ENCODE measurements at places on chromosomes 3 and 15.

- no peak for DNase-seq
Observed at GRCh38 chr15:37253877-37254276, 153.5 kb upstream of the MEIS2 start.

- DNase-seq: no peak
Observed at GRCh38 chr15:41957021-41957897, 15.1 kb downstream of the EHD4 start.

GRCh38 chr15:64443747-64444621 lies 16.4 kb upstream of the ZNF609 start:
- DNase-seq: peak; percentile 41

GRCh38 chr3:188303286-188303799 lies 149.4 kb downstream of the LPP start:
- no peak for DNase-seq

DNA sequence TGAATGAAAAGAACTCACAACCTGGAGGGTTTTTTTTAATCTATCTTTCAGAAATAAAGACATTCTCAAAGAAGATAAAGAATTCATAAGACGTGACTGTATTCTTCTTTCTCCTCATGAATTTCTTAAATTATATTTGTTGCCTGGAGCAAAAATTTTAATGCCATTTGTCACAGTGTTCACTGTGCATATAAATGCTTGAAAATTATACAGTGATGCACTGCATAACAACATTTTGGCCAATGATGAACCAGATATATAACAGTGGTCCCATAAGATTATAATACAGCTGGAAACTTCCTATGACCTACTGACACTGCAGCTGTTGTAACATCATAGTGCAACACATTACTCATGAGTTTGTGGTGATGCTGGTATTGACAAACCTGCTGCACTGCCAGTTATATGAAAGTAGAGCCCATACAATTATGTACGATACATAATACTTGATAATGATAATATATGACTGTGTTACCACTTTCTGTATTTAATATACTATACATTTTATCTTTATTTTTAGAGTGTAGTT lies 67.3 kb downstream of the P2RY1 start:
- no peak for DNase-seq
